Activated CD4-positive, alpha-beta T cell treated with anti-CD3 and anti-CD28 coated beads, Interleukin-2, Interleukin-4, amounts not matched to agents 100 ng/mL and 50 ng/mL, durations not matched to agents 16 hours and 8 hours (primary cell): ENCODE measurements at places on chromosomes 2 and 18.

- DNase-seq, result no peak
Observed at GRCh38 chr2:206890926-206891325, 48.4 kb upstream of the CPO start.

- no peak for DNase-seq
Observed at GRCh38 chr2:36245651-36246050, 109.9 kb upstream of the CRIM1 start.

DNA sequence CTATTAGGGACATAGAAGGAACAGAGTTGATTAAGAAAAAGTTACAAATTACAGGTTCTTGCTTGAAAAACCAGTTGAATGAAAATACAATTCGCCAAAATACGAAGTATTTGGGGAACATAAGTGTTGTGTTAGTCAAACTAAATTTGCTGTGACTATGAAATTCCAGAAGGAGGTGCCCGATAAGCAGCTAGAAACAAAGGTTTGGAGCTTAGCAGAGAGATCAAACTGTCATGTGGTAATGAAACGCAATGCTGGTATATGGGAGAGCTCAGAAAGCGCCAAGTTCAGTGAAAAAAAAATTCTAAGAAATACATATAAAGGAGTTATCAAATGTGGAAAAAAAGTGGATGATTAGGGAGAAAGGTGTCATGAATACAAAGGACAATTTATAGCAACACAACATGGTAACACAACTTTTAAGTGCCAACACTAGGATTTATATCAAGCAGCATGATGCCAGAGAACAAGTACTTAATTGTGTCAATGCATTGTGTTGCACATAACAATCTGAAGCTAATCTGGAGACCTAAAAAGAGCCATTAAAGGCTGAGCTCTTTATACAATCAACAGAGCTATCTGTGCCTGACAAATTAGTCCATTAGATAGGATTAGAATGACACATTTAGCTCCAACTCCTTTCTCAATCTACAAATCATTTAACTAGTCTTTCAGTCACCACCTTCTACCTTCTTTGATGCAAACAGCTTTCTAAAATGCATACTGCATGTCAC is 31.2 kb downstream of the SMAD2 start:
- no peak for DNase-seq

GRCh38 chr2:42029639-42030199 is 18.1 kb upstream of the PKDCC start:
- no peak for DNase-seq

DNA sequence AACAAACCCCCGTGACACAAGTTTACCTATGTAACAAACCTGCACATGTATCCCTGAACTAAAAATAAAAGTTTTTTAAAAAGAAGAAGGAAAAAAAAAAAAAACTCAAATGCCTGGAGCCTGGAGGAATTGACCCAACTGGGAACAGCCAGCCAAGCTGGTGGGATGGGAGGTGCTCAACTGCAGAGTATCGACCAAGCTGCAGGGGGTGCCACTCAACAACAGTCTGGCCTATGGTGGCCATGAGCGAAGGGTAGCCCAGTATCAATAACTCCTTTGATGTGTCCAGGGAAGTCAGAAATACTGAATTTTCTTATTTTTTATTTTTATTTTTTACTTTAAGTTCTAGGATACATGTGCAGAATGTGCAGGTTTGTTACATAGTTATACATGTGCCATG is 310.3 kb upstream of the DLGAP1 start:
- no peak for DNase-seq

GRCh38 chr2:60075048-60075447 is 478.4 kb downstream of the BCL11A start:
- DNase-seq, result no peak

- no peak for DNase-seq
Observed at GRCh38 chr2:110904779-110905148, 172.4 kb downstream of the ACOXL start.

DNA sequence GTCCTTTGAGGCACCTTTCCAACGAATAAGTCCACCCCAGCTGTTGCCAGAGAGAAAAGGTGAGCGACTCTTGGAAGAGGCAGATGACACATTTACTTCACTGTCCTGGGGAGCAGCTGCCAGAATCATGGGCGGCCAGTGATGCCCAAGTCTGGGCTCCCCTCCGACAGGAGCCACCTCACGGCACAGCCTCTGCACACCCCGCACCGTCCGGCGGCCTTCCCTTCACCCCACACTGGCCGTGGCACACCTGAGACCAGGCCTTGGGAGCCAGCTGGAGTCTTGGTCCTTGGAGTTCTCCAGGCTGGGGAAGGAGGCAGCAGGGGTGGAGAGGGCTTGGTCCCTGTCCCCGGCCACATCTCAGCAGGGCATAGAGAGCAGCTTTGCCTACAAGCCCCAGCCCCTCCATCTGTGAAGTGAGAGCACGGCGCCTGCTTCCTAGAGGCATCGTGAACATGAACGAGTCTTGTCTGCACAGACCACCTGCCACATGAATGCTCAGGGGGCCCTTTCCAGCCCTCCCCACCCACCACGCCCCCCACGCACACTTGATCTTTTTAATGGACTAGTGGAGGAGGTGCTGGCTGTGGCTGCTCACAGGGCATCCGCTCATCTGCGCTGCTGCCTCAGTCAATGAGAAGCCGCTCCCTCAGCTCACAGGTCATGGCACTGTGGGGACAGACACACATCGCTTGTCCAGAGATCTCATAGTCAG is 400.2 kb upstream of the MYT1L start:
- DNase-seq, result no peak

DNA sequence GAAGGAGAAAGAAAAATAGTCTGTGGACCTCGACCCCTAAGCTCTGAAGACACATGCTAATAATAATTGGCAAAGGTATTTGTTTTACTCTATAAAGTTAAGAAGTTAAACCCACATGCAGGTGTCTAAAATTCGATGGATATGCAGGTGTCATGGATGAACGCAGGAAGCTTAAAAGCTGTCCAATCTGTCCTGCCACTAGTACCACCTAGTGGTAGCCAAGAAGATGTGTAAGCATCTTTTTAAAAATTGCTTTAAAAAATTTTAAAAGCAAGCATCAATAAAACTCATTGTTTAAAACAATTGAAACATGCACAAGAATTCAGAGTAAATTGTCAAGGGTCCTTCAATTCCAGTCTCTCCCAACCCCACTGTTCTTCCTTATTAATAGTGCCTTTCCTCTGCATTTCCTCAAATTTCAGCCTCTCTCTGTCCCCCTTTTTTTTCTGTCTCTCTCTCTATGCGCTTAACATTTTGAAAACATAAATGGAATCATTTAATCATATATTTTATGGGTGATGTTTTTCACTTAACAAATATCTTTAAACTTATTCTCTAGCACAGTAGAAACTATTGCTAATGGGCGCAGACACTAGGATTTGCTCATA is 30.6 kb upstream of the PPP3R1 start:
- DNase-seq, result peak; percentile 43

DNA sequence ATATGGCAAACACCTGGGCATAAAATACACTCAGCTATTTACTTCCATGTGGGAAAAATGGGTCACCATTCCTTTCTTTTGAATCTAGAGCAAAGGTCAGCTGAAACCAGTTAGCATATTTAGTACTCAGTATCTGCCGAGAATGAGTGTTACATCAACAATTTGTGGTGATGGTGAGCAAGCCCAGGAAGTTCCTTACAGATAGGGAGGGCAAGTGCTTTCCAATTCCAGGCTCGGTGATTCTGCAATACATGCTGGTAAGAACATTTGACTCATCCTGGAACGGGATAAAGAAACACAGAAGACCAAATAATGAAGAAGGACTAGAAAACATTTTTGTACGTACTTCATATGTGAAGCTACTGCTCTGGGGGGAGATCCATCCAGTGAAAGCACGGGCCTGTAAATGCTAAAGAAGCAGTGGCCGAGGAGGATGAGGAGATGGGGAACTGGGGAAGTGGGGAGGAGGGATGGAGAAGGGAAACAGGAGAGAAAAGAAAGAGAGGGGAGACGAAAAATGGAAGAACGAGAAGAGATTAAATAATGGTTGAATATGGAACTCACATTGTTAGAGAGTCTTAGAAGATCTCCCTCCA is 251.9 kb downstream of the TTC32 start:
- no peak for DNase-seq

DNA sequence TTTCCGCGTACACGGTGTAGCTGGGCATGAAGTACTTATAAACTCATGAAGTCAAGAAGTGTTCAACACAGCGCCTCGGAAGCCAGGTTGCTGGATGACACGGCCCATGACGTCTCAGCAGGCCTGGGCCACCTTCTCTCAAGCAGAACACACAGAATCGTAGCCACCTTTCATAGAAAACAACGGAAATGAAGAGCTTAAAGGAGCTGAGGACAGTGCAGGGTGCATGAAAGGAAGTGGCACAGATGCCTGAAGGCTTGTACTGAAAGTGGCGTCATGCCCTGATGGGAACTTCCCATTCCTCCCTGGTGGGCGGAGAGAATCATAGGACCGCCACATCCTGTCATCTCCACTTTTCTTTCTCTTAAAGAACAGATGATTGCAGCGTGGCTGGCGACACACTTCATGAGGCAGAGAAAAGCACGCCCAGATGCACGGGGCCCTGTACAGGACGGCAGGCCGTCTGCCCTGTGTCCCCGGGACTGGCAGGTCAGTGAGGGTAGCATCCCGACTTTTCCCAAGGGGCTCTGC is 31.1 kb downstream of the HDAC4 start:
- peak; percentile 69 for DNase-seq

DNA sequence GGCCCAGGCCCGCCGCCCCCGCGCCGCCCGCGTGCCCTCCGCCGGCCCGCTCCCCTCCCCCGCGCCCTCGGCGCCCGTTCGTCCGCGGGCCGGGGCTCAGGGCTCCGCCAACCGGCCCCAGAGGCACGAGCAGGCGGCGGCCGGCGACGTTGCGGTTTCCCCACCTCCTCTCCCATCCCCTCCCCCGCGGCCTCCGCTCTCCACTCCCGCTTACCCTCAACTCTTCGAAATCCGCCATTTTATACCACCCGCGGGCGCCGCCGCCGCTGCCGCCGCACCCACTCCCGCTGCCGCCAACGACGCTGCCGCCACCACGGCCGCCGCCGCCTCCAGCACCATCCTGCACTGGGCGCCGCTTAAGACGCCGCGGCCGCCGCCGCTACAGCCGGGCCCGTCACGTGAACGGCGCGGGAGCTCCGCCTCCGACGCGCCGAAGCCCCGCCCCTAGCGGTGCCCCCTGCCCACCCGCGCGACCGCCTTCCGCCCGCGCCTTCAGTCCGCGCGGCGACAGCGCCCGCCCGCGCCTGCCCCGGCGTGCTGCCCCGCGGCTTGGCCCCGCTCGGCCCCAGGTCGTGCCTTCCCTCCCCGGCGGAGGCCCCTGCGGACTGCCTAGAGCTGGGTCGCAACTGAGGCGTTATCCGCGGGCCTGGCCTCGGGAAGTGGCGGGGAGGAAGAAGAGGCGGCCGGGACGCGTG is at the start of the genes KATNAL2 and PIAS2:
Gene KATNAL2, plus strand, starts transcription at position 495 of the 695 bp plus-strand sequence. CDS start 29,271 bp downstream, outside the sequence.
Gene PIAS2, minus strand, starts transcription at position 400 of the 695 bp plus-strand sequence. Its CDS starts 162 bp downstream, at position 238.
- peak; percentile 77 for DNase-seq

DNA sequence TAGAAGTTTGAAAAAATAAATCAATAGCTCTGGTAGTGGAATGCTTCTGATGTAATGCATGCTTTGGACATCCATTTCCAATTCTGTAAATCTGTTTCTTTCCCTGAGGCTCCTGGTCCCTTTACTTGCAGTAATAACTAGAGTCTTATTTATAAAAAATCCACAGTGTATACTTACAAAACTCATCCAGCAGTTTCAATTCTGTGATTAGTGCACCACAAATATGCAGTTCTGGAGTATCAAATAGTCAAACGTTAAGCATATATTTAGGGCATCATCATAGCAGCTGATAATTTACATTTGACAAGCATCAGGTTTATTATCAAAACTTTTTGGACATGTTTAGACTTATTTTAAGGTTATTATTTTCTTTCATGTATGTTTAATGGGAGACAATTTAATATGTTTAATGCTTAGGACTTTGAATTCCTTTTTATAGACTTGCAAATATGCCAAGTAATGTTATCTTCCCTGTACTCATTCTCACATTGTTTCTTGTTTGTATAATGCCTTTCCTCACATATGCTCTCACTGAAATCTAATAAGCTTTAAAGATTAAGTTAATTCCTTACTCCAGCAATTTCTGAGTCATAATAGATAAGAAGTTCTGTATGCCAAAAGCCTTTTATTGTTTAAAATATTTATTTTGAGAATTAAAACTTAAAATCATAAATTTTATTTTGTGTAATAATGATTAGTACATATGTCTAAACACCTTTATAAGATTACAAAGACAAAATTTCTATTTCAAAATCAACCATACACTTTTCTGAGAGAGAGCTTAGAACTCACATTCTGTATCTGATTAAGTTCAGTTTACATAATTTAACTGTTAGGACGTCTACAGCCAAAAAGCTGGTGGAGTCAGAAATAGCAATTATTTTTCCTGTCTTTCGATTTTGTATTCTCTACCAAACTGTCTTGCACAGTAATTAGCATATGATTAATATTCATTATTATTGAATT is 341.5 kb upstream of the TMEFF2 start:
- DNase-seq, result no peak

GRCh38 chr2:230974096-230974913 is 21.6 kb upstream of the SPATA3 start:
- DNase-seq, result peak; percentile 88

- DNase-seq, result no peak
Observed at GRCh38 chr2:119085613-119086012, 72.9 kb downstream of the C1QL2 start.

DNA sequence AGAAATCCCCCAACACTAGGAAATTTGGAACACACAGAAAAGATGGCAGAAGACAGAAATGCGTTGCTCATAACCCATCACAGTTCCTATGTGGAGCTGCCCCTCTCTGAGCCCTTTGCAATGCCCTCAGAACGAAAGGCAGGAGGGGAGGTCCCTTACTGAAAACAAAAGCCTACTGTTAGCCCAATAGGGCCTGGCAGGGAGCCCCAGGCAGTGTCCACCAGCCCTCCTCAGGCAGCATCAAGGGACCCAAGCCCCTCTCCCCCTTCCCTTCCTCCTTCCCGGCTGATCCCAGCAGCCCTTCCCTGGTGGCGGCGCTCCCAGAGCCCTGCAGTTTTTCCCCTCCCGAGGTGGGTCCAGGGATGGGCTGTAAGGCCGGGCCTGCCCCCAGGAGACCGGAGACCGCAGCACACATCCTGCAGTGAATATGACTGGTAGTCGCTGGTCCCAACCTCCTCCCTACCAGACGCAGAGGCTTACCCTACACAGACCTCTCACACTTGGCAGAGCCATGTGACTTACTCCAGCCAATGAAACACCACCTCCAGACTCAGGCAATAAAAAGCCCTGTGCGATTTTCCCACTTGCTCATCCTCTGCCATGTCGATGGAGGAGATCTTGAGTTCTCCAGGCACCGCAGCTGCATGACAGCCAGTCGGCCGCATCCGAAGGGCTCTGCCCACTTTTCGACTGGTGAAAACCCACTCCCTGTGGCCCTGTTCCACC is 19.4 kb upstream of the DUSP2 start:
- DNase-seq, result peak; percentile 89

- no peak for DNase-seq
Observed at GRCh38 chr18:12278741-12279682, 24.9 kb downstream of the CIDEA start.

DNA sequence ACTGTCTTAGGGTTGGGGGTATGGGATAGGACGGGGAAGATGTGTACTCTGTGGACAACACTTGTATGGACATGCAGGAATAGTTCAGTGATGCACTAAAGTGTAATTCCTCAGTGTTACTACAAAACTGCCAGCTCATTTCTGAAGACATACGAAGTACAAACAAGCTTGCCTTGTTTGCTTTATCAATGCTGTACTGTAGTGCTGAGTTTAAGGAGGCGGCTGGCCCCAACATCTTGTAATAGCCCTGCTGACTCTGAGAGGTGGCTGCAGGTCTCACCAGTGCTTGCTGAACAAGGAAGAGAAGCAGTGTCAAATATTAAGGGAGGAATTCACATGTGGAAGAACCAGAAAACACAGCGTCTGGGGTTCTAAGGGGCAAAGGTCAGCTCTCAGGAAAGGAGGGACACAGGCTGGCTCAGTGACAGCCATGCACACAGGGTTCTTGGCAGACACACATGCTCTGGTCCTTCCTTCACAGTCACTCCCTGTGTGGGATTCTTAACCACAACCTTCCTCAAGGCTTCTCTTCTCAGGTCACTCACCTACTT is 39.8 kb upstream of the EVA1A start:
- no peak for DNase-seq
